ENCODE measurements at places on chromosomes 3 and 15.
A peak's percentile ranks its signal among the peaks of the same experiment; 100 is the strongest.

- no peak for DNase-seq
Measured at GRCh38 chr15:67156834-67157233, 91.4 kb downstream of the SMAD3 start.

- no peak for DNase-seq
Measured at GRCh38 chr3:67526246-67526645, 128.2 kb downstream of the SUCLG2 start.

DNA sequence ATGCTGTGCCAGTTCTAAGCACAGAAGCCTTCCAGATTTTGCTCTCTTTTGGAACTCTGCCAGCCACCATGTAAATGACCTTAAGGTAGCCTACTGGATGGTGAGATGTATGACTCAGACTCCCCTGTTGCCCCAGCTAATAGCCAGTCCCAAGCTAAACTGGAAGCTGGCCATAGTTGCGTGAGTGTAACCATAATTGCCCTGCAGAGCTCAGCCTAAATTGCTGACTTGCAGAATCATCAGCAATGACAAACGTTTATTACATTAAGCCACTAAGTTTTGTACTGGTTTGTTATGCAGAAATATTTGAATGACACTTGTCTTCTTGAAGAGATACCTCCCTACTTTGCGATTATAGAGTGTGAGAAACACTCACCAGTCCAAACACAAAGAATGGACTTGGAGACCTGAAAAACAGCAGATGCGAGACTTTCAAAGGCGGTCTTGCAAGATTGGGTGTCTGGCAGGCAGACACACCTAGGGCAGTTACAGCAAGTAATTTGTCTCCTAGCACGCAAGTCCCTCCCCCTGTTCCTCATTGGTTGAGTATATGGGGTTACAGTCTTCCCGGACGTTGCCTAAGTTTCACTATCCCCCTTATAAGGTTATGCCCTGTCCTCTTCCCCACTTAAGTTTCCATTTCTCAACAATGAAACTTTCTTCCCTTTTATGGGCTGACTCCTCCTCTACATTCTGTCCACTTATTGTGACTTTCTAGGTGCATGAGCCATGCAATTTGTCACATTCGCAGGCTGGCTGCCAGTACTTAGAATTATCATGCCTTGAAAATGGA, 83.6 kb upstream of the XCR1 start:
- DNase-seq: peak; percentile 72

DNA sequence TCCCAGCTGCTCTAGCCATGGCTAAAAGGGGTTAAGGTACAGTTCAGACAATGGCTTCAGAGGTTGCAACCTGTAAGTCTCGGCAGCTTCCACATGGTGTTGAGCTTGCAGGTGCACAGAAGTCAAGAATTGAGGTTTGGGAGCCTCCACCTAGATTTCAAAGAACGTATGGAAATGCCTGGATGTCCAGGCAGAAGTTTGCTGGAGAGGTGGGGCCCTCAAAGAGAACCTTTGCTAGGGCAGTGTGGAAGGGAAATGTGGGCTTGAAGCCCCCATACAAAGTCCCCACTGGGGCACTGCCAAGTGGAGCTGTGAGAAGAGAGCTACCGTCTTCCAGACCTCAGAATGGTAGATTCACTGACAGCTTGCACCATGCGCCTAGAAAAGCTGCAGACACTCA, 73.7 kb downstream of the STT3B start:
- DNase-seq: no peak

- DNase-seq: no peak
Measured at GRCh38 chr15:93829115-93829870, 402.1 kb upstream of the MCTP2 start.

GRCh38 chr15:57685306-57686095, 21.0 kb upstream of the POLR2M start:
- no peak for DNase-seq

DNA sequence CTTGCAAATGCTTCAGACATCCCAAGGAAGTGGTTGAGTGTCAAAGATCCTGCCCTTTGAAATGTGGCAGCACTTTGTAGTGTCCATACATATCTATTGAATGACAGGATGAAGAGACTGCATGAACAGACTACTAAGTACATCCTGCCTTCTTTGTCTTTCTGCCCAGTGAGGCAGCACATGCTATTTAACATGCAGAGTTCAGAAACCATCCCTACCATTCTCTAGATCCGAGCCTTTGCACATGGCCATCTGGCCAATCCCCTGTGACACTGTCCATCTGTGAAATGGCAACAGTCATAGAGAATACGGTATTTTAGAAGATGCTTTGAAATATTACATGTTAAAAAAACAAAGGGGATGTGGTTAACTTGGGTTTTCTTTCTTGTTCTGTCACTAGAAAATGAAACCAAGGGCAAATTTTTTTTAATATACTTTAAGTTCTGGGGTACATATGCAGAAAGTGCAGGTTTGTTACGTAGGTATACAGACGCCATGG, 519.6 kb downstream of the NTRK3 start:
- DNase-seq: no peak

- DNase-seq: no peak
Measured at GRCh38 chr3:82132210-82133069, 371.0 kb upstream of the GBE1 start.

DNA sequence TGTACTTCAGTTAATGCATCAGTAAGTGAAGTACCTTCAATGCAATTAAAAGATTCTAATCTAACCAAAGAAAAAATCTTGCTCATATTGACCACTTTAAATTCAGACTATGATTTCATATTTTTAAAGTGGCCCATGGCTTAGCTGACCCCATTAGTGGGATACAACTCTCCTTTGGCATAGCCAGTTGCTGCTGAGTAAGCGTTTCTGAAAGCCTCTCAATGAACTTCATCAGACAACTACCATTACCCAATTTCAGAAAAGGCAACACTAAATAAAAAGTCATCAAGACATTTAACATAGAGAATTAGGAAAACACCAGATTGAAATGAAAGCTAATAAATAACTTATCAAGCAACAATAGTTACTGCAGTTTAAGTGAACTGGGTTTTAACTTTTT, 27.0 kb downstream of the CADM2 start:
- no peak for DNase-seq

DNA sequence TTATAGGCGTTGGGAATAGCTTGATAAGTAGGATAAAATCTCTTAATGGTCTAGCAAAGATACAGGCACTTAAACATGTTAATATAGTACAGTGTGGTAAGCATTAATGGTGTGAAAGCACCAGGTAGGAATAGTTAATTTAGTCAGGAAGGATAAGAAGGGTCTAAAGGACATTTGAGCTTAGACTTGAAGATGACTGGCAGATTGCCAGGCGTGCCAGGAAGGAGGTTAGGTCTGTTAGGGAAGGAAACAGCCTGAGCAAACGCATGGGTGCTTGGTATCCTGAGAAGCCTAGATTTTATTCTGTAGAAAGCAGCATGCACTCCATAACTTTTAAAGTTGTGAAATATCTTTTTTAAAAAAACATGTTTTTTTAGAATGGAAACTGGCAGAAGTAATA, 17.7 kb downstream of the SEC62 start:
- no peak for DNase-seq

DNA sequence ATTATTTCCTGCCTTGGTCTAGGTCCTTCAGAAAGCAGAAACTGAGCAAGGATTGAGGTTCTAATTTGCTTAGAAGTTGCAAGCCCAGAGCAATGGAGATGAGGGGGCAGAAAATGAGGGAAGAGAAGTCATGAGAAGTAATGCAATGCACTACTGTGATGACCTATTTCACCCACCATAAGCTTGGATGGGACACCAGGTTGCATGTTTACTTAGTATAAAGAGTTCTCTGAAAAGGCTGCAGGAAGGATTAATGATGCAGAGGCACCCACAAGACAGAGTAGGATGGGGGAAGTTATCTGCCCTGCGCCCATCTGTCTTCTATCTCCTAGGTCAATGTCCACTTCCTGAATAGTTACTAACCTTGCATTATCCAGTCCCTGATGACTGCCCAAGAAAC, 84.8 kb upstream of the SNRK start:
- DNase-seq: no peak

GRCh38 chr3:165211721-165212120, 15.5 kb upstream of the SLITRK3 start:
- no peak for DNase-seq

GRCh38 chr3:135226057-135226456, 431.0 kb downstream of the EPHB1 start:
- DNase-seq: no peak

DNA sequence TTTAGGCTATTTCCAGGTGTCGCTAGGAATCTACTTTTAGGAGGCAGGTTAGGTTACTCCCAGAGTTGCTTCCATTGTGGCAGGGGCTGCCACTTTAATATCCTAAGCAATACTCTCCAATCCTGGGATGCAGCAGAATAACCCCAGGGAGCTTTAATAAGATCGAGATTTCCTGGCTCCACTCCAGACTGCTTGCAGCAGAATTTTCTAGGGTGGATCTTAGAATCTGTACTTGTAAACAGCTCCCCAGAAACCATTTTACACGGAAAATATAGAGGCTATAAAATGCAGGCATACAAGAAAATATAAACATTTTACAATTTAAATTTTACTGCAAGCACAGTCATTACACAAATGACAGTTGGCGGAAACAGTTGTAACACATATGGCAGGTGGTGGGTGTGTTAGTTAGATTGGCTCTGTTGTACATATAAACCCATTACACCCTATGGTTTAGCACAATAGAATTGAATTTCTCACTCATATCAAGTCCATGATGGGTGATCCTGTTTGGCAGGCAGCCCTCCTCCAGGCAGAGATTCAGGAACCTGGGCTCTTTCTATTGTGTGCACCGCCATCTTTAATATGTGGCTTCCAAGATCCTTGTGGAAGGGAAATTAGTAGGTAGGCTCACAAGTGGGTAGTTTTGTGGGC, 35.0 kb upstream of the TNFAIP8L3 start:
- no peak for DNase-seq

DNA sequence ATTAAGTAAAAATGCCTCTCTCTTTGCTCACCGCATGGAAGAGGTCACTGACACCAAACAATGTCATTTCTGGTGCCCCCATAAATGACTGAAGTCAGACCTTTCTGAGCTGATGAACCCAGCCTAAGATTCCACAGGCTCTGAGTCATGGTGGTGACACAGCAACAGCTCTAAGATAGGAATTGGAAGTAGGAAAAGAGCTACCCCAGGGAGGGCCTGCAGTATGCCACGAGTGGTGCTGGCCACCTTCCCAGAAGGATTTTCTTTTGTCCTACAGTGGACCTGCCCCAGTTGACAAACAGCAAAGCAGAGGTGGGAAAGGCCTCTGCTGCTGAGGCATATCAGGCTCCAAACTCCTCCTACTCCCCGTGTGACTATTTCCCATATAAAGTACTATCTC, 208.1 kb downstream of the MINAR1 start:
- DNase-seq: no peak

GRCh38 chr15:66878761-66879160, 176.7 kb downstream of the SMAD6 start:
- no peak for DNase-seq

DNA sequence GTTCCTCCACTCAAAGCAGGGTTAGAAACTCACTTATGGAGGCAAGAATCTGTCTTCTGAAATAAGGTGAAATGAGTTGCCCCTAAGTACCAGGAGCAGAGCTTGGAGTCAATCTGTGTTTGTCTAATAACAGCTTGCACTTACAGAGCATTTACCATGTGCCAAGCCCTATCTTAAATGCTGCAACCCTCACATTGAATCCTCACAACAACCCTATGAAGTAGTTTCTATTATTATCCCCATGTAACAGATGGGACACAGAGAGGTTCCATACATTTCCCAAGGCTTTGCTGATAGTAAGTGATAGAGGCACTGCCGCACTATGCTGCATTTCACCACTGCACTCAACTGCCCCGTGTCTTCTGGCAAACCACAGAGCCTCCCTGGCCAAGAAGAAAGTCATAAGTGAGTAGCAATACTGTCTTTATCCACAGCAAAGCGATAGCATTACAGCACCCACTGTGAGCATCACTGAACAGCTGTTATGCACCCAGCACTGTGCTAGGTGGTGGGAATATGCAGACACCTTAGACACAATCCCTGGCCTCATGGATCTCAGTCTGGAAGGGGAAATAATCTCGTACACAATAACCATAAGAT, 141.5 kb downstream of the SSR3 start:
- no peak for DNase-seq

DNA sequence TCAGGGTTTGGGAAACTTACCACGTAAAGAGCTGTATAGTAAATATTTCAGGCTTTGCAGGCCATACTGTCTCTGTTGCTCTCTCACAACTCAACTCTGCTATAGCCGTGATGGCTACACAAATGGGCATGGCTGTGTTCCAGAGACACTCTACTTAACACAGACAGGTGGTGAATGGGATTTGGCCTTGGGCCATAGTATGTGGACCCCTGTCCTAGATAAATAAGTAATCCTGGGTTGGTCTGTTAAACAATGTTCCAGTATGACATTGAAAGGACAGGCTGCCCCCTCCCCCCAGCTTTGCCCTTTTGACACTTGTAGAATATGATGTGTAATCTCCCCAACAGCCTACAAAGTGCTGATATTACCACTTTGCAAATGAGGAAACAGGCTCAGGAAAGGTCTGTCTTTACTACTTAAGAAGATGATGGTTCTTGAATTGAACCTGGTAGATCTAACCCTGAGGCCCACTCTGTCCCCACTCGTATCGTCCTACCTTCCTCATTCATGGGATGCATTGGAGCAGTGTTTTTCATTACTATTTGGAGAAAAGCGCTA, 38.4 kb downstream of the SLCO3A1 start:
- no peak for DNase-seq

DNA sequence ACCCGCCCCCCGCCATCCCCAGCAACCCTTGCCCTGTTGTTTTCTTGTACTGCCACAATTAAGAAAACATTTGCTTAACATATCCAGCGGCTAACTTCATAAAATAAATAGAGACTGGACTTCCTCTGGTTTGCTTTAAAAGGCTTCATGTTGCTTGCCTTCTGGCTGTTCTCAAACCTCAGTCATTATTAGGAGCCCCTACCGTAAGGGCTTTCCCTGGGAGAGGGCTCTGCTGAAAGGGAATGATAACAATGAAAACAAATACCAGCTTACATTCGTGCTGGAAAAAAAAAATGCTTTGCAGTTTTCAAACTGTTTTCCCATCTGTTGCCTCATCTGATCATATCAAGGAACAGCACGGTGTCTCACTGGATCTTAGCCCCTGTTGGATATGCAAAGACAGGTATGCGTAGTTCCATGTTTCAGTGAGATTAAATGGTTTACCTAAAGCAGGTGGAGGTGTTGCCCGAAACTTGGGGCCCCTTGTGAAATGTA, 77.2 kb upstream of the VGLL4 start:
- DNase-seq: no peak

GRCh38 chr3:99731499-99731898, 86.2 kb upstream of the CMSS1 start:
- DNase-seq: no peak

GRCh38 chr3:2452249-2452648, 353.6 kb downstream of the CNTN4 start:
- DNase-seq: no peak

GRCh38 chr3:131349946-131350347, 31.6 kb upstream of the NUDT16 start:
- no peak for DNase-seq

GRCh38 chr15:75217012-75217411, 15.3 kb downstream of the C15orf39 start:
- DNase-seq: no peak

DNA sequence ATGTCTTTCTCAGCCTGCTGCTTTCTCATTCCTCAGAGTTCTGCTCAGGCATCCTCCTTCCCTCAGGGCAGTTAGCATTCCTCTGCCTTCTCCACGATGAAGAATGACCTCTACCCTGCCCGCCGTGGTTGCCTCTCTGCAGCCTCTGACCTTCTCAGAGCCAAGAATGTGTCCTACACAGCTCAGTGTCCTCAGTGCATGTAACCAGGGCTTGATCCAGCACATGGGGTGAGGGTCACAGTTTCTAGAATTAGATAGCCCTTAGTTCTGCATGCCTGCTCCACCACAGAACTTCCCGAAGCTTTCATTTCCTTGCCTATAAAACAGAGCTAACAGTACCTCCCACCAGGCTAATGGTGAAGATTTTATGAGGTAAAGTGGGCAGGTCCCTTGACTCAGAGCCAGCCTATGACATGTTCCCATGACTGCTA, 182.1 kb downstream of the CLSTN2 start:
- no peak for DNase-seq
